ENCODE measurements at places on chromosomes 11 and 22. TPM values are rescaled to one million over a fixed set of nuclear protein-coding genes. Genes with fewer than 3 reads are reported as not detected.

DNA sequence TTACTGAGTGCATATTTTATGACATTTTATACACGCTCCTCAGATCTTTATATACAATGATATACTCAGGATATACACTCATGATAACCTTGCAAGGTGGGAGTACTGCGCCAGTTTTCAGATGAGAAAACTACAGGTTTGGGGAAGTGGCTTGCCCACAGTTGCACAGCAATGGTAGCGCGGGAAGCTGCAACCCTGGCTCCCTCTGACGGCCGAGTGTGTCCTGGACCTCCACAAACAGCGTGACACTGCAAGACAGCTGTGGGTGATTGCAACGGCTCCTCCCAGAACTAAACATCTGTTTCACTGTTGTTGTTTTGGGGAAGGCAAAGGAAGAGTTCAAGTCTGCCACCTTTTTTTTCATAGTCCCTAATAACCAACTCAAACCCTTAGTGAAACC is 47.0 kb downstream of the PACSIN2 start:
- DNase-seq = no peak

- DNase-seq = no peak
These were observed 840.3 kb downstream of the TBC1D22A start for GRCh38 chr22:47602732-47603131.

DENND6B gene
- 1.3 TPM for total RNA-seq

GRCh38 chr11:122096272-122097112 is 19.5 kb downstream of the BLID start:
- DNase-seq = no peak

DCDC1 gene
- total RNA-seq = 0.05 TPM

PLAAT5 gene
- total RNA-seq = not detected

DNA sequence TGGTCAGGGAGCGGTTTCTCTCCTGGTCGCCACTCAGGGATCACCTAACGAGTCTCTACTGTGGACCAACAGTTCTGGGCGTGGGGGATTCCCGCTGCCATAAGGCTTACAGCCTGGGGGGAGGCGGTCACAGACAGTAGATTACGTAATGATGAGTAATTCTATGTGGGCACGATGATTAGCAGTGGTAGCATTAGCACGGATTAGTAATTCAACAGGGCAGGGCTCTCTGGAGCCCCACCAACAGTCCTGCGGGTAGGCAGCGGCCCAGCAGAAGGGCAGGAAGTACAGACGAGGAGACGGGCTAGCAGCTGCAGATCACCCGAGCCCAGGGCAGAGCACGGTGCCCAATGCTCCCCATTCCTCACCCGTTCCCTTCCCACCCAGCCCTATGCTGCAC is 3.6 kb downstream of the SHISAL1 start:
- DNase-seq = peak; percentile 71

GRCh38 chr11:120550007-120550406 is 38.5 kb downstream of the GRIK4 start:
- no peak for DNase-seq

- DNase-seq = no peak
These were observed 103.7 kb downstream of the PICALM start for GRCh38 chr11:85965202-85965601.

DNA sequence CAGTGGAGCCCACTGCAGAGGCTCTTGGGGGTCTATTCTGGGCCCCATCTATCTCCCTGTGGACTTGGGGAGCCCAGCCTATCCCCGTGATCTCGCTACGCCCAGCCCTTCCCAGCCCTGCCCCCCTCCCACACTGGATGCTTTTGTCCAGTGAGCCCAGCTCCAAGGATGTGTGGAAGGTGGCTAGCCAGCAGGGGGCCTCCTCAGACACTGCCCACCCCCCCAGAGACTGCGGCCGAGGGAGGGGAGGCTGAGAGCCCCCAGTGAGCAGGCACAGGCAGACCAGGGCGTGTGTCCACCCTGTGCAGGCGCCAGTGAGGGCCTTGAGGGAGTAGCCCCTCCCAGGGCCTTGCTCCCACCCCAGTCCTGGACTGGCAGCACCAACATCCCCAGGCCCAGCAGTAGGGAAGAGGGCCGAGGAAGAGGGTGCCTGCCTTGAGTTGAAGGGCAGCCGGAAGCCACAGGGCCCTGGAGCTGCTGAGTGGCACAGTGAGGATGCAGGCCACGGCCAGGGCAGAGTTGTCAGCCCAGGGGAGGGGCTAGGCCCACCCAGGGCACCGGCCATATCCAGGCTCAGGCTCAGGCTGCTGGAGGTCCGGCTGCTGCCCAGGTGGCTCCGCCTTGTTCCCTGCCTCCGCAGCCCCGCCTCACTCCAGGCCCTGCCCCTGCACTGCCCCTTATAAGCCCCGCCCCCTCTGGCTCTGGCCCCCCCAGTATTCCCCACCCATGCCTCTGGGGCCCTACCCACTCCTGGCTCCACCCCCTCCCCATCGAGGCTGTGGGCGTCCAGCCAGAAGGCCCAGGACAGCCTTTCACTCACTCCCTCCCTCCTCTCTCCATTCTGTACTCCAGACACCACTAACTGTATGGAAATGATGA is 28.0 kb downstream of the MOB2 start:
- peak; percentile 42 for DNase-seq

DNA sequence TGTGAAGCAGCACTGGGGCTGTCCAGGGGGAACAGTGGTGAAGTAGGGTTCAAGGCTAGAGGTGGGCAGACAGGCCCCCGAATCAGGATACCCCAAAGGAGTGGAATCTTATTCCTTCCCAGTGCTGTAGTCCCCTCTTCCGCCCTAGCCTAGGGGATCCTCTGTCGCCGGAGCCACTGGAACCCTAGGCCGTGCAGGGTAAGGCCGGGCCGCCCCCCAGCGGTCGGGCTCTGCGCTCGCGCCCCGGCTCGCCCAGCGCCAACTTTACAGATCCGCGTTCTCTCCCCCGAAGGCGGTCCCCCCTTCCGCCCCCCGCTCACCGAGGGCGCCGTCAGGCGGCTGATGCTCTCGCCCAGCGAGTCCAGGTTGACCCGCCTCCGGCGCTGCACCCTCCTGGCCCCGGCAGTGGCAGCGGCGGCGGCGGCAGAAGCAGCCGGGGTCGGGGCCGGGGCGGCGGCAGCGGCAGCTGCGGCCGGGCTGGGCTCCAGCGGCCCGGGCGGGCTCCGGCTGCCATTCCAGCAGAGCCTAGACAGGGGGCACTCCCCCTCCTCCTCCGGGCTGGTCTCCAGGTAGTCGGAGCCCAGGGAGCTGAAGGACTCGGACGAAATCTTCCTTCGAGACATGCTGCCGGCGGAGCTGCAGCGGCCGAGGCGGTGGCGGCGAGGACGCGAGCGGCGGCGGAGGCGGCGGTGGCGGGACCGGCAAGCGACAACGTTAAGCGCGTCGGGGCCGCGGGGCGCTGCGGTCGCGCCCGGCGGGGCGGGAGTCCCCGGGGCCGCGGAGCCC is 650 bp downstream of the GUCY1A2 start:
- peak; percentile 54 for DNase-seq
